ENCODE measurements at places on chromosomes 5 and 9.

- DNase-seq: no peak
These were observed 13.6 kb downstream of the UBE2D2 start for GRCh38 chr5:139574641-139575312.

- no peak for DNase-seq
These were observed 650 bp downstream of the MYORG start for GRCh38 chr9:34375901-34376595.

- DNase-seq: no peak
These were observed 27.7 kb downstream of the PCDHB15 start for GRCh38 chr5:141272906-141273305.

GRCh38 chr5:82931110-82931509 lies 146.1 kb downstream of the TMEM167A start:
- no peak for DNase-seq

DNA sequence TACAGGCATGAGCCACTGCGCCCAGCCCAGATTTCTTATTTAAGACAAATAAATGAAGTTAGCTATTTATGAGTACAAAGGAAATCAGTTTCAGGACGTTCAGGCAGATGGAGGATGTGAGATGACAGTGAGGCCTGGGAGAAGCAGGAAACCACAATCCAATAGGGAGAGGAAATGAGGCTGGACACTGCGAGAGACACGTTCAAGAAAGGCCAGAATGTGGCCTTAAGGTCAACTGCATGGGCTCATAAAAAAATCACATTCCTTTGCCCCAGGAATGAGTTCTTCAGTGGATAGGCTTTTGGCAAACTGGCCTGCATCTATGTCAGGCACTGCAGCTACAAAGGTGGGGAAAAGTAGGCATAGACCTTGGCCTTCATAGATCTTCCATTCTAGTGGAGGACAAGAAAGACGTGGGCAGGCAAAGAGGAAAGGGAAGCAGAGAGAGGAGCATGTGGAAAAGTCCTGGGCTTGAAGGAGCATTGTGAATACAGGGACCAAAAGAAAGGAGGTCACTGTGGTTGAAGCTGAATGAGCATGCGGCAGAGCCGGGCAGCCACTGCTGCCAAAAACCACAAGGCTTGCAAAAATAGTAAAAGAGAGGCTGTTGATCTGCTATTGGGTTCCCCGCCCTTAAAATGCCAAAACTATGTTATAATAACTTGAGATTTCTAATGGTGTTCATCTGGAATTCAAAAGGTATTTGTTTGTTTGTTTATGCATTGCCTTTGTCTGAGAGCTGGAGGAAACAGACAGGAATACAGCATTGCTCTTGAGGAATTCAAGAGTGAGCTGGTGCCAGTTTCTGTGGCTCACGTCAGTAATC lies 133.0 kb downstream of the GNA14 start:
- no peak for DNase-seq

GRCh38 chr5:1384521-1384920 lies 39.6 kb upstream of the CLPTM1L start:
- no peak for DNase-seq

DNA sequence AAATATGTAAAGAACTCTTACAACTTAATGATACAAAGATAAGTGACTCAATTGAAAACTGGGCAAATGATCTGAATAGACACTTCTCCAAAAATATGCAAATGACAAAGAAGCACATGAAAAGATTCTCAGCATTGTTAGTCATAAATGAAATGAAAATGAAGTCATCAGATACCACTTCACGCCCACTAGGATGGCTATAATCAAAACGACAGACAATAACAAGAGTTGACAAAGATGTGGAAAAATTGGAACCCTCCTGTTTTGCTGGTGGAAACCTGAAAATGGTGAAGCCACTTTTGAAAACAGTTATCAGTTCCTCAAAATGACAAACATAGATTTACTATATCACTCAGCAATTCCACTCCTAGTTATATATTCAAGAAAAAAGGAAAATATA lies 7.9 kb upstream of the SYK start:
- DNase-seq: no peak

- DNase-seq: no peak
These were observed 49.2 kb upstream of the STXBP1 start for GRCh38 chr9:127562841-127563401.

DNA sequence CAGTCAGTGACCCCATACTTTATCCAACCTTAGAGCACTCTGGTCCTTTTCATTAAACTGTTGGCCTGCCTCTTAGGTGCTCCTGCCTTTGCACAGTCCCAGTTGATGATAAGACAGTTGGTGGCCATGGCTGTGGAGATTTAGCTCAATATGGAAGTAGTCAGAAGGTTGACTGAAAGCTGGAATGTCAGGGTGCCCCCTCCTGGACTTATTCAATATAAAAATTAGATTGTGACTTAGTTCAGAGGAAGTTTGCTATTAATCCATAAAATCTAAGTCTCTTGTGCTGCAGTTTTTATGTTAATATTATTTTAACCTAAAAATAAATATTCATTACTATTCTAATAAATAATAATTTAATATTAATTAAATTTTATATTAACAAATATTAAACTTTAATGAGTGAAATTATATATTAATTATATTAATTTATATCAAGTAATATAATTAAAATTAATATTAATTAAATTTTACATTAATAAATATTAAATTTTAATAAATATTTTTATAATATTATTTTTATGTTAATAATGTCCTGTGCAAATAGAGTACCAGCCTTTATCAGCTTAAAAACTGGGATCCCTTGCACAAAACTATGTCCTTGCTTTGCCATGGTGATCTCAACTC lies 77.7 kb upstream of the ADAMTSL1 start:
- no peak for DNase-seq

DNA sequence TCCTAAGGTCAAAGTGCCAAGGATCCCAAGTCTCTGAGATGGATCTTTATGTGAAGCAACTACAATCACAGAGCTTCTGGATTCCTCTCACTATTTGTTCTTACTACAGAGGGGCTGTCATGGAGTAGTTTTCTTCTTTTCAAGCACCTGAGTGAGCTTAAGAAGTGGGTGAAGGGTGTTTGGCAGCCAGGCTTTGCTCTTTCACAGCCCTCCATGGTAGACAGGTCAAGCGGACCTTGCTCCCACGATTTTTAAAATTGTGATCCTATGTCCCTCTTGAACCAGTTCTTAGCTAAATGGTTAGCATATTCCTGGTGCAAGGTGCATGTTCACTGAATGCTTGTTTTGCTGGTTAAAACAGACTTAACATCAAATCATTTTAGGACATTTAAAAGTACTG lies 332.2 kb downstream of the GADD45G start:
- DNase-seq: no peak

GRCh38 chr5:68303754-68304420 lies 88.3 kb downstream of the PIK3R1 start:
- DNase-seq: no peak

DNA sequence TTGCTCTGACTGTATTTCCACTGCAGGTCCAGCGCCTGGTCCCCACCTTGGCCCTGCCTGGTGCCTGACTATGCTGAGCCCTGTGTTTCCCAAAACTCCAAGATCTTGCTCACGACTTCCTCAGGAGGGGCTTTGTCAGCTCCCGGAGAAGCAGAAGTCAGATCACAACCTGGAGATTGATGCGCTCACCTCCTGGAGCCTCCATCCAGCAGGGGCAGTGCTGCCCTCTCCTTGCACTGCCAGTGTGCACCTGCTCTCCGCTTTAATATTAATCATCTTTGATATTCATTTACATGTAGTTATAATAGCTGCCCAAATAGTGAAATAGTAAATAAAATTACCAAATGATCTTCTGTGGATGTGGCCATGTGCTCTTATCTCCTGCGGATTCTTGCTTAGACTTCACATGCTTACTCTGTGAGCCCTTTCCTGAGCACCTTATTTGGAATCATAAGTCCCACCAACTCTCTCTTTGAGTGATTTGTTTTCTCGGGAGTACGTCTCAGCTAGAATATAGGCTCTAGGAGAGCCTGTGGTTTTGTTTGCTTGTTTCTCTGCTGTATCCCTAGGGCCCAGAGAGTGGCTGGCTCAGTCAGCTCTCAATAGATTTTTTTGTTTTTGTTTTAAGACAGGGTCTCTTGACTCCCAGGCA lies 17.4 kb downstream of the MAML1 start:
- no peak for DNase-seq

Data from activated gamma-delta T cell (primary cell).